KG1 (cell line): ENCODE measurements at places on chromosomes 2 and 18.

DNA sequence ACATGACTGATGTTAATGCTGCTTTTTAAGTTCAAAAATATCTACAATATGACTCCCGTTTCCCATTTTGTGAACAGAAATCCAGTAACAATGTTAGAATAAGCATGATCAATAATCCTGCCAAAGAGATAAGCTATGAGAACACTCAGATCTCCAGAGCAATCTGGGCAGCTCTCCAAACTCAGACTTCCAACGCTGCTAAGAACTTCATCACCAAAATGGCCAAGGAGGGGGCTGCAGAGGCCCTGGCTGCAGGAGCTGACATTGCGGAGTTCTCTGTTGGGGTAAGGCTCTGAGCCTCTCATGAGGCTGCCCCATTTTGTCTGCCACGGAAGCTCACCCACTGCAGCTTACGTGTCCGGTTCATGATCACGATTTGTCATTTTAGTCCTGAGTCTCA lies 68.4 kb downstream of the UGGT1 start:
- no peak for DNase-seq

DNA sequence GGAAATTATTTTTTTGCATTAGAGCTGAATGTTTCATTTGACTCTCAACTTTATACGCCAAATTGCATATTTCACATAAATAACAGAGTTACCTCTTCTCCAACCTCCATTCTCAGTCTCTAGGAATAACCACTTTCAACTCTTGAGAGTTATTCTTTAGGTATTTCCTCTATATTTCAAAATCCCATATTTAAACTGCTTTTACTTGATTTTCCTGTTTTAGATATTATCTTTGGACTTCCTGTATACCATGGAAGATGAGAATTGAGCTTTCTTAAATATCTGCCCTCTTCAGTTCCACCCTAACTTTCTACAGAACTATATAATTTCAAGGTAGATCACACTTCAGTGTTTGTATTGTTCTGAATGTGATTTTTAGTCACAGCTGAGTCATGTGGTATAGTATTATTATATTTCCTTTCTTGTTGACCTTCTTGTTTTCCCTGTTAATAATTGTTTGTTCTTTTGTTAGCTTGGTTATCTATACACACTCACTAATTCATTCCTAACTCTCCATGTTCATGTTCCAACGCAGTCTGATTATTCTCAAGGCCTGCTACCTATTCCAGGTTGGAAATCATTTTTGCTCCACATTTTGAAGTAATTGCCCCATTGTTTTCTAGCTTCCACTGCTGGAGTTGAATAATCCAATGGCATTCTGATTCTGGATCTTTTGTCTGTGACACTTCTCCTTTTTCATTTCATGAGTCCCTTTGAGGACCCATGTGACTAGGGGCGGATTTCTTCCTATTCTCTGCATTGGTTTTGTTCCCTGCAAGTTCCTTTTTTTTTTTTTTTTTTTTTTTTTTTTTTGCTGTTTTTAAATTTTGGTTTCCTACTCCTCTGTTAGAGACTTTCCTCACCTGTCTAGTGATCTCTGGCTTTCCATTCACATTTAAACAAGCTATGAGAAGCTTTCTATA lies 156.8 kb upstream of the RBMS1 start:
- DNase-seq: peak; percentile 28

- no peak for DNase-seq
These were observed 157.2 kb upstream of the ZC3H15 start for GRCh38 chr2:186328838-186329237.

DNA sequence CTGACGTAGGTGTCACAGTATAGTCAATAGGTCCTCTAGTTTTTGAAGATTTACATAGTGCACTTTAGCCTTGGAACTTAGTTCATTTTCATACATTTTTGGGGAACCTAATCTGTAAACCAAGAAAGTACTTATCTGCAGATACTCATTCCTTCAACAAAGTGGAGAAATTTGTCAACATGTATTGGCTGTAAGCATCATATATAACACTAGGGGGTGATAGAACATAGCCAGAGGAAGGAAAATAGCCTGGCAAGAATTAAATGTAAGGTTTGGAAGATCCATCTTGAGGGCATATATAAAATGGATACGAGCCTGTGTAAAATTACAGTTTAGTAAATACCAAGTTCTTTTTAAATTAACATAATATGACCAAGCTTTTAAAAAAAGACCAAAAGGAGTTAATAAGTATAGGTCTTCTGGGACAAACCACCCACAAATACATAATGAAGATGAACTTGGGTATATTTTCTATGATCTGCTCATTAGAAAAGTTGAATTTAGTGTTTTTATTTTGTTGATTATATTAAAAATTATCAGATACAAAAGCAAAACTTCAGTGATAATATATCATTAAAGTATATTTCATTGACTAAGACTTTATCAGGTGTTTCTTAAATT lies 18.2 kb downstream of the RPL37A start:
- no peak for DNase-seq

DNA sequence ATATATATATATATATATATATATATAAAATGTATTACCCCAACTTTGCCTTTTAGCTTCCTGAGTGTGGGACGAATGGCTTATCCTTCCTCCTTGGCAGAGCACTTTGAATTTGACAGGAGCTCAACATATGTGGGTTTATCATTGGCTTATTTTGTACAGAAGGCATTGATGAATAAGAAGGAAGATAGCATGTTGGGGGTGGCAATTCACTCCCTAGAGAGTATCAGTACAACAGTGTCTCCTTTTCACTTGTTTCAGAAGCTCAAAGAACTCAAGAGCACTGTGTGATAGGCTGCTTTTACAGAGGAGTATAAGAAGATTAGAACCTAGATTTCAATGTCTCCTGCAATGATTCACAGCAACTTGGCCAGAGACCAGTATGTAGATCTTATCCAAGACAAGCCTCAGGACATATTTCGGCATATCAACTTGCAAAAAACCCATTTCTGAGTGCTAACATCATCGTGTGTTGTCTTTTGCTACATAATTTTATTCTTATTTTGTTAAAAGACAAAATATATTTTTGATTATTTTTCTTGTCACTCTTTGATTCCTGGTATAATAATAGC lies 345.8 kb downstream of the SOCS6 start:
- DNase-seq: no peak

DNA sequence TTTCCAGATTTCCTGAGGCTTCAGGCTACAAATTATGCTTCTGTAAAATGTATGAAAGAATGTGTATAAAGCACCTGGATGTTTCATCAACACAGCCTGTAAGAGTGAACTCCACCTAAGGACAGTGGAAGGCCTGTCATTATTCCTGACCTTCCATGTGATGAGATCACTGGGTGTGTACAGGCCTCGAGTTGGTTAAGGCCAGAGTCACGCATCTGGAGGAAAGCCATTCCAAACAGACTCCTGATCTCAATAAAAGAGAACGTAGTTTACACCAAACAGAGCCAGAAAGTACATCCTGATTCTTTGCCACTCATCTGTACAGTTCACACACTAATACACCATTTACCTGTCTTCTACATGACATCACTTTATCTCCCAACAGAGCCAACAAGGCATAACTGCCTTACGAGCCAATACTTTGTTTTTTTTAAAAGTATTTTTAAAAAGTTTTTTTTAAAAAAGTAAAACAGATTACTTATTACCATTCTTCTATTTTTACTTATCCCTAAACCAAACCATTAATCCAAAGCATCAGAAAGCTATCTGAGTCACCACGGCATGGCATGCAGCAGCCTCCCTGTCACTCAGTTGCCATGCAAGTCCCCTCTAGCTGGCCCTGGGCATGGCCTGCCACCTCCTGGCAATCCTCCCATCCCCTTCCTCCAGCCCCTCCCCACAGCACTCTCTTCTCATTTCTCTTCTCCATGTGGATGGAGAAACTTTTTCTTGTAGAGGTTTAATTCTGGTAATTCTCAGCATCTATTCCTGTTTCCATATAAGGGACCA lies 78.8 kb upstream of the TFCP2L1 start:
- no peak for DNase-seq

- DNase-seq: no peak
These were observed 263.5 kb upstream of the PXDN start for GRCh38 chr2:2007551-2008501.

- DNase-seq: no peak
These were observed 53.1 kb downstream of the ZNF521 start for GRCh38 chr18:25298853-25299274.
